ENCODE measurements at places on chromosomes 5 and 9.

- no peak for DNase-seq
These were observed 146.7 kb upstream of the RAI14 start for GRCh38 chr5:34509392-34509791.

- DNase-seq = no peak
These were observed 60.6 kb upstream of the GALNT10 start for GRCh38 chr5:154129921-154130320.

DNA sequence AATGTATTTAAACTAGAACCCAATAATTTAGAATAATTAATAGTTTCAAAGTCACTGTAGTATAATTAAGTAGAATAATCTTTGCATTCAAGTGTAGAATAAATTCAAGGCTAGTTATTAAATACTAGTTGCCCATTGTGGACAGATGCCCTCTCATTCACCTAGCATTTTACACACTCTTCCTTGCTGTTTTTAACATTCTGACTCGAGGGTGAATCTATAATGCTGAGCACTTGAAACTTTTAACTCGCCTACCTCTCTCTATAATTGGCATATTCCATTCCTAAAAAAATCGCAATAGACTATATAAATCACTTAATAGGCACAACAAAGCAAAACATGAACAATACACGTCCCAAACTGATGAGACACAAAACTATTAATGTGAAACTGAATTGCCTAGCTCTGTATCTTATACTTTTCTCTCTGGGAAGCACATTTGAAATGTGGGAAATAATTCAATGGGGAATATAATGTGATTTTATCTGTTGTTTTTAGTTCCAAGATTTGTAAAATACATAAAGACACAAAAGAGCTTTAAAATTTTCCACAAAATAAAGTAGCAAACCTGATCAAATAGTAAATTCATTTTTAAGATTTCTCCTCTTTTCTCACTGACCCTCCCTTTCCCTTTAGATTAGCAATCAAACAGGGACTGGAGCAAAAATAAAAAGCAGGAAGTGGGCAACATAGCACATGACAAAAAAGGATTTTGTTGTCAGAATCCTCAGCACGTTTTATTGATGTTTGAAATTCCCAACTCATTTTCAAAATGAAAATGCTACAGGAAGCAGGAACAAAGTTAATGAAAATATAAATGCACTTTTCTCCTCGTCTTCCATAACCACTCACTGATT is 295.6 kb downstream of the PDE4D start:
- DNase-seq = peak; percentile 36

DNA sequence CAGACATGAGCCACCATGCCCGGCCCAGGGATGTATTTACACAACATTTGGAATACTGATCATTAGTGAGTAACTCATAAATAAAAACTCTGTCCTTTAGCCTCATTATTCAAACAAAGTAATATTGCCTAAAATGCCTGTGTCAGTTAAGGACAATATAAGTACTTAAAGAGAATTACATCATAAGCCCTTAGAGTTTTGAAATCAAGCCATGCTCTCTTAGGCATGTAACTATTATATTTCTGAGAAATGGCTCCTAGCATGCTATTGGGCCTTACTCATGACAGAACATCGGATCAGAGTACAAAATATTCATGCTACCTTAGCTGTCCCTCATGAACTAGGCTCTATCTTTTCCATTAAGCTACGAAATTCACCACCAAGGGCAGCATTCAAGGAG is 309.3 kb downstream of the CHSY3 start:
- no peak for DNase-seq

- no peak for DNase-seq
These were observed 106.3 kb upstream of the GPBP1 start for GRCh38 chr5:57067597-57067924.

DNA sequence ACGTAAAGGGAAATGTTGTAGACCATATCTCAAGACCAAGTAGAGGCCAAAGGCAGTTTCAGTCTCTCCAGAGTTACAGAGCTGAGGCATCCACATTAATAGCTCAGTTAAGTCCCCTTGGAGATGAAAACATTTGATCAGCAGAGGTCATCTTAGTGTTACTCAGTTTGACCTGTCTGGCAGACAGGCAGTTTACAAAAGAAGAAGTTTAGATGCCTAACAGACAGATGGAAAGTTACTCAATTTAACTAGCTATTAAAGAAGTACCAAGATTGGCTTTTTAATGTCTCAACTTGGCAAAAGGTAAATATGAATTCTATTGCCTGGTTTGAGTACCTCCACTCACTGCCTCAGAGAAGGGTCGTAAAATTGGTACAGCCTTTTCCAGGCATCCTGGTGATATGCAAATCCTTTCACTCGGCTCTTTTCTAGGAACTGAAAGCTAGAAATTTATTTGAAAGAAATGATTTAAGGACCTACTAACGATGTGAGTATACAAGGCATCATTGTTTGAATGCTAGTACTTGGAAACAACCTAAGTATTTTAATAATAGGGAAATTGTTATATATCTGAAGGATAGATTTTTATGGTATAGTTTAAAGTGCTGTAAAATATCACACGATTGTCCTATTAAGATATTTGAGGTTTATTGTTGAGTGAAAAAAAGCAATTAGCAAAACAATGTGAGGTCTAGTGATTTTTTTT is 14.8 kb downstream of the ACO1 start:
- DNase-seq = no peak

DNA sequence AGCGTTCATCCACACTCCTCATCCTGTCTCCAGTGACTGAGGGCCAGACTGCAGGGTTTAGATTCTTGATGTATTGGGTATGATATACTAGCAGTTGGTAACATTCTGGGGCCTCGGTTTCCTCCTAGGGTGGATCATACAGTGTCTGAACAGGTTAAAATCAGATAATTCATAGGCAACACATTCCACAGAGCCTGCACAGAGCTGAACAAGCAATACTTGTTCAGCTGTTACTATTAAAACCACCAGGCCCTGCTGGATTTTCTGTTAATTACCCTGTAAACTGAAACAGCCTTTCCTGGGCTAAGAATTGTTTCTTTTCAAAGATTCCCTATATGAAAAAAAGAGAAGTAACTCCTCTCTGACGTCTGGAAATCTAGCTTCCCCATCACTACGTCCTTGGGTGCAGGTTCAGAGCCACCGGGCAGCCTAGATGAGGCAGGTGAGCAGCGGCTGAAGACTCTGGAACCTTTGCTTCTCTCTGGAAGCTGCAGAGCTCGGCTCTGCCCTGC is 1313.5 kb upstream of the WWC1 start:
- DNase-seq = peak; percentile 14

DNA sequence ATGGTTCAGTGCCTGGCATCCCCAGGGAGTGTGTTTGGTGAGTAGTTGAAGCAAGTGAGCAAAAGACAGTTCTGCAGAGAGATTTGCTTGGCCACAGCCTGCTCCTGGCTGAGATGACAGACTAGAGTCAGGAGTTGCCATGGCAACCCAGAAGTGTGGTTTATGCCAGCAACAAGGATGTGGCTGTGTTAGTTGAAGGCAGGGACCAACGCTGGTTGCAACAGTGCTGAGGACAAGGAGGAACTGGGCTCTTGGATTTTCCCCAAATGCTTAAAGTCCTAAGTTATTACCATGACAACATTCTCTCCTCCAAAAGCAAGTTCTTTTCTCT is 2.7 kb downstream of the NXNL2 start:
- peak; percentile 83 for DNase-seq

GRCh38 chr9:126783949-126784348 is 20.9 kb upstream of the ZBTB43 start:
- DNase-seq = no peak

- DNase-seq = no peak
These were observed 40.9 kb upstream of the TNC start for GRCh38 chr9:115158661-115159481.

- no peak for DNase-seq
These were observed 39.6 kb downstream of the CTSL start for GRCh38 chr9:87765521-87765920.

DNA sequence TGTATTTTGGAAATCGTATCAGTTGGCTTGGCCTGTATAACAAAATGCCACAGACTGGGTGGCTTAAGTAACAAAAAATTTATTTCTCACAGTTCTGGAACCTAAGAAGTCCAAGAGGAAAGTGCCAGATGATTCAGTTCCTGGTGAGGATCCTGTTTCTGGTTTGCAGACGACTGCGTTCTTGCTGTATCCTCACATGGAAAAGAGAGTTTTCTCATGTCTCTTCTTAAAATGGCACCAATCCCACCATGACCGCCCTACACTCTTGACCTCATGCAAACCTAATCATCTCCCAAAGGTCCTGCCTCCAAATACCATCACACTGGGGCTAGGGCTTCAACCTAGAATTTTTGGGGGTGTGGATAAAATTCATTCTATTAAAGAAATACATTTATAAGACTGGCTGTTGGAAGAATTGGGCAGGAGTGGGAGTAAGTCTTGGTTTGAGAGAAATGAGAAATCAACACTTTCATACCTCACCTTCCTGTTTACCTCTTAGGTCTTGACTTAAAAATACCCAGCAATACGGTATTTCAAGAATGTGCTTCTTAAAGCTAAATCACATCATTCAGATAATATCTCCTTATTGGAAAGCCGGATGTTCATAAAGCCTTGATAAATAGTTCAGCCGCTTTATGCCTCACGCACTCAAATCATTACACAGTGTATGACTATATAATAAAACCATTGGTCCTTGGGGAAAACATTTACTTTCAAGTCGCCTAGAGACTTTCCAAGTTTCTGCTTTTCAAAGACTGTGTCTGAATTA is 28.7 kb downstream of the PTTG1 start:
- DNase-seq = no peak

DNA sequence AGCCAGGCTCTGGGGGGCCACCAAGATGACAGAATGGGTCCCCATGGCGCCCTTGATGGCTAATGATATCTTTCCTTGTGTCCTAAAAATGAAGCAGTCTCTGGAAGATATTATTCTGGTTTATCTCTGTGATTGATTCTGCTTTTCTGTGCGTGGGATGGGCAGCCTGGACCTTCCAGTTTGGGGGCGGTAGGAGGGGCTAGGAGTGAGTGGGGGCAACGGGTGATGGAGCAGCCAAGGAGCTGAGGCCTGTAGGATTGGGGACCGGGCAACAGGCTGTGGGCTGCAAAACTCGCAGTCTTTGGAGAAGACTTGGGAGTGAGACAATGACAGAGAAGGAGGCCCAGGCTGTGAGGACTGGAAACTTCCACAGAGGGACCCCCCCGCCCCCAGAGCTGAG is 8.8 kb downstream of the PRRX2 start:
- DNase-seq = no peak

DNA sequence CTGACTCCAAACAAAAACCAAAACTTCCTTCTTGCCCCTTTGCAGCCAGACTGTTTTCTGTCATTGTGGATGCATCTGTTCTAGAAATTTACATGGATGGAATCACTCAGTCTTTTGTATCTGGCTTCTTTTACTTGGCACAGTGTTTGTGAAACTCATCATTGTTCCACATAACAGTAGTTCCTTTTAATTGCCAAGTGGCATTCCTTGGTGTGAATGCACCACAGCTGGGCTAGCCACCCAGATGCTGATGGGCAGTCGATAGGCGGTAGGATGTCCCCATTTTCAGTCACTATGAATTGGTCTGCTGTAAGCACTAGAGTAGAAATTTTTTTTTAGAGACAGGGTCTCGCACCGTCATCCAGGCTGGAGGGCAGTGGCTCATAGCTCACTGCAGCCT is 6.3 kb upstream of the CLPTM1L start:
- no peak for DNase-seq

- DNase-seq = no peak
These were observed 424.1 kb upstream of the CD180 start for GRCh38 chr5:67620424-67621397.

GRCh38 chr5:105134328-105134727 is 1571.7 kb upstream of the NUDT12 start:
- DNase-seq = no peak

DNA sequence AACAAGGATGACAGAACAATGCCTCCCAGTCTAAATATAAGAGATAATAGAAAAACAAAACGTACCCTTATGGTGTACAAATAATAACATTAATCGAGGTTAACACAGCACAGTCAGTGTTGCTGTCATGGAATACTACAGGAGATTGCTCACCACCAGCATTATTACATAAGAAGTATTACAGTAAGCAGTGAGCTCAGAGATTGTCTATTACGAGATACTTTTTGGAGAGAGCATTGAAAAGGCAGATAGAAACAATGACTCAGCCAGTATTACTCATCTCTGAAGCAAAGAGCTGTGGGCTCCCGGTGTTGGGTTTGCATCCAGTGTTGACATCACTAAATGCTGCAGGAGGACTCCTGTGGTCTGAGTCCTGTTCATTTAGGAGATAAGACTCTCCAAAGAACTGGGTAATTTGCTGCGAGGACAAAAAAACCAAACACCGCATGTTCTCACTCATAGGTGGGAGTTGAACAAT is 191.9 kb upstream of the SEMA6A start:
- no peak for DNase-seq

DNA sequence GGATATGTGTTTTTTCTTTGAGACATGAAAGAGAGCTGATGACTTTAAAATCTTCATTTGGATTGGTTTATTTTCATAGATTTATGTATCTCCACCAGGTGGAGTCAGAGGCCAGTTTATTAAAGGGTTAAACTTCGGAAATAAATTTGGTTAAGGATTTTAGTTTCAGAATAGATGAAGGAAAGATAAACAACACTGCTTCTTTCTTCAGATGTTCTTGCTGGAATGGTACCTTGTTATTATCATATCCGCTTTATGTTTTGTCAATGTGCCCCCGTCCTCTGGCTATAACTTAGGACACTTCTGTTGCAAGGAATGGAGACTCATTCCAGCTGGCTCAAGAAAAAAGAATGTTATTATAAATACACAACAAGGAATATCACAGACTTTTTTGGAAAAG is 81.2 kb downstream of the ALDH1A1 start:
- peak; percentile 21 for DNase-seq

- DNase-seq = no peak
These were observed 143.2 kb downstream of the HMHB1 start for GRCh38 chr5:143955141-143955540.

GRCh38 chr5:19172926-19173470 is 815.0 kb downstream of the CDH18 start:
- DNase-seq = no peak

GRCh38 chr5:43155394-43156096 is 34.8 kb downstream of the ZNF131 start:
- DNase-seq = no peak

DNA sequence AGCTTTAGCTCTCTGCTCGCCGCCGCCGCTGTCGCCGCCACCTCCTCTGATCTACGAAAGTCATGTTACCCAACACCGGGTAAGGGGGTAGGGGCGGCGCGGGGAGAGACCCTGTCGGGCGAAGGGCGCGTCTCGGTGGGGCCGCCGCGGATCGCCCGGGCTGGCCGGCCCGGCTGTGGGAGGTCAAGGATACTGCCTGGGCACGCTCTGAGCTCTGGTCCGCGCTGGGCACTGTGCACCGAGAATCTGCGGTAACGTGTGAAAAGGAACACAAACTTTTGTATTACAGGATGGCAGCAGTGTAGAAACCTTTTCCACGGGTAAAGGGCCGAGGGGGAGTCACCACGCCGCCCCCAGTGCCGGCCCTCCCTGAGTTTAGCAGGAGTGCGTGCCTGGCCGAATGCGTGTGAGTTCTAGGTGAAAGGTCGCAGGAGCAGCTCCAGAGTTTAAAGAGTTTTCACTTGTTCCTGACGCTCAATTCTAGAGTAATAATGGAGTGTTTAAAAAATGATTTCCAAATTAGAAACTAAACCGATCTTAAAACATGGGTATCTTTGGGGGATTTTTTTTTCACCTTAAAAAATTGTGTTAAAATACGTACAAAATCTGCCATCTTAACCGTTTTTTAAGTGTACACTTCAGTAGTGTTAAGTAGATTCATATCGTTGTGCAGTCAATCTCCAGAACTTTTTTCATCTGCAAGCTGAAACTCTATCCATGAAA is at the start of gene HSDL2:
HSDL2 (plus strand) TSS at position 7 of the 723 bp plus-strand sequence; CDS start at position 63, 56 bp downstream.
- DNase-seq = peak; percentile 54

Data from suppressor macrophage (primary cell).